Naive thymus-derived CD4-positive, alpha-beta T cell (primary cell): ENCODE measurements at places on chromosomes 4 and X. TPM values are rescaled to one million over a fixed set of nuclear protein-coding genes. Genes with fewer than 3 reads are reported as not detected.
A peak's percentile ranks its signal among the peaks of the same experiment; 100 is the strongest.

DNA sequence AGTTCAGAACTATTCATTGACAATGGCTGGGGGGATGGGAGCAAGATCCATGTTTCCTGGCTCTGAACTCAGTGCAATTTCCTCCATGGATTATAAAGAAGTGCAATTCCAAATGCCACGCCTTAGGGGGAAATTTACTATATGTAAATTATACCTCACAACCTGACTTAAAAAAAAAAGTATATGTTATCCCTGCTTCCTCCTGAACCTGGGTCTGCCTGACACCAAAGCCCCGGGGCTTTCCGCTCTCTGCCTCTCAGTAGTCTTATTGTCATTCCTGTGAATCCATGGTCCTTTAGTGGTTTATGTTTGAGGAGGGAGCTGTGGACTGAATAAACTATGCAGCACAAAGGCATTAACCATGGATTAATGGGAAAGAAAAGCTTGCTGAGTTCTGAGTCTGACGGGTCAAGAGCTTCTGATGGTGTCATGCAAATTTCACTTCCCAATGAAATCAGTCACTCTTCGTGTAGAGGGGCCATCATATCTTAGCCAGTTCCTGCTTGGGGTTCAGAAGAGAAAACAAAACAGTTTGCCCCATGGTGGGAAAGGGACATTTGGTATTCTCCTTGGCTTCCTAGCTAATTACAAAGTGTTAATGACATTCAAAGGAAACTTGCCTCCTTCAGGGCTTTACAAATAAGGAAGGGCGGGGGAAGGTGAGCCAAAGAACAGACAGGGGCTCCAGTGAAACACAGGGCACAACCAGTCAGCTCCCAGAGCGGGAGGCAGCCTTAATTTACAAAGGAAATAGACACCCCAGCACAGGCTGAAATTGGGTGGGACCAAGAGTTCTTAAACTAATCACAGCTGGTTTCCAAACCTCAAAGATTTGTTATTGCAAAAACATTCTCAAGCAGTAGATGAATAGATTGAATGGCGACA, 14.3 kb downstream of the FAM9C start:
- no peak for DNase-seq

GRCh38 chr4:8281519-8282133, 12.1 kb downstream of the HTRA3 start:
- no peak for DNase-seq

FHDC1 gene
- total RNA-seq: 0.11 TPM

DNA sequence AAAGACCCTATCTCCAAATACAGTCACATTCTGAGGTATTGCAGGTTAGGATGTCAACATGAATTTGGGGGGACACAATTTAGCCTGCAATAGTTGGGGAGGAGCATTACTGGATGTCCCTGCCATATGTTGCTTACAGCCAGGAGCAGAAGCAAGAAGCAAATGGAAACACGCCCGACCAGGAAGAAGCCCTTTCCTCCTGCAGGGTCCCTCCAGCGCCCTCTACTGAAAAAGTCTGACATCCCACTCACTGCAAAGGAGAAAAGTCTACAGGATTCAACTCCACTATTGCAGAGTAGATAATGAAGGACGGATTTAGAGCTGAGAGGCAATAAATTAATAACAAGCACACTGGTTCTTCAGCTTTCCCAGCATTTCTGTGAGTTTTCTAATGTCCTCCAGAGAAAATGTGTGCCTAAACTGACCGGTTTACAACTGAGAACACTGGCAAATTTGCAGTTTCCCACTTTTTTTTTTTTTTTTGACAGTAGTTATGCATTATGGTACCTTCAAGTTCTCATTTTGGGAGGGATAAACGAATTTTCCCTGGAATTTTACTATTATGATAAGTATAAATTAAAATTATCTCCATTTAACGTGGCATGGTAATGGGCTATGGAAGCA, 31.7 kb downstream of the COQ2 start:
- DNase-seq: peak; percentile 64

SPIN2A gene
- total RNA-seq: 1.0 TPM

DGKK gene
- total RNA-seq: 0.96 TPM

GRCh38 chr4:47373709-47374108, 89.8 kb downstream of the COMMD8 start:
- DNase-seq: no peak

FSTL5 gene
- total RNA-seq: not detected

GRCh38 chrX:109643687-109644086, 18.7 kb upstream of the KCNE5 start:
- DNase-seq: no peak

DNA sequence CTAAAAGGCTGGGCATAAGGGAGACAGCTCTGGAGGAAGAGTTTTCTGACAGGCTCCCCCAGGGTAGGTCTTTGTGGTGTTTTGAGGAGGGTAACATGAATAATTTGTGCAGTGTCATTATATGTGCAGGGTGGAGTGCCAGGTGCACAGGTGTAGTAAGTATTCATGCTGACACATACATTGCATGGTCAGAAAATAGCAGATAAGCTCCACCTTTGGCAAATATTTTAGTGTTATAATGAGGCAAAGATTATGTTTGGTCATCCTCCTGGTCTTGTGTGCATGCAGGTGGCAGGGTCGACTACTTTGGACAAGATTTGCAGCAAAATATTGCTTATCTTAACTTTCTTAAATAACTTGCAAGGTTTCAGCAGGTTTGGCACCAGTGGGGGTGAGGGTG, 910.4 kb upstream of the PCDH10 start:
- no peak for DNase-seq

HDX gene
- 3.1 TPM for total RNA-seq

CT45A5 gene
- total RNA-seq: not detected

RAB33A gene
- total RNA-seq: 12.2 TPM

- no peak for DNase-seq
Measured at GRCh38 chr4:73822812-73823504, 13.5 kb upstream of the CXCL6 start.

DNA sequence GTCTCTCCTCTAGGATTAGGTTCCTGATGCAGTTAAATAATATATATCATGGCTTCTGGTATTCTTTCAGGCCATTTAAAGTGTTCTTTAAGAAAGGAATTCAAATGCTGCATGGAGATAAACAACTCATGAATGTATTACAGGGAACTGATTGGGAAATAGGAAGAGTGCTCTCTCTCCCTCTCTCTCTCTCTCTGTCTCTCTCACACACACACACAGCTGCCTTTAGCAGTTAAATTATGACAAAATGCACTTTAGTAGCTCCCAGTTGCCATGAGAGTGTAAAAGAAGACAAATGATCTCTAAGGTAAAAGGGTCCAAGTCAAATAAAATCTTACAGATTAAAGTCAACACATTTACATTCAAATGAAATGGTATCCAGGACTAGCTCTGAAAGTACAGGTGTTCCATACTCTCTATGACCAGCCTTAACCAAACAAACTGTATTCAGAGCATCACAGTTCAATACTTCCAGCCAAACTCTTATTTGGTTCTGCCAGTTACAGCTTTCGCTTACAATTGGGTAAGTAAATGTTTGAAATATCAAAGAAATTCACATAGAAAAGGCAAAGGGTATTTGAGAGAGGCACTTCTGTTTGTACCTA, 94.7 kb upstream of the CXXC4 start:
- DNase-seq: no peak

POLN gene
- 2.9 TPM for total RNA-seq

DNA sequence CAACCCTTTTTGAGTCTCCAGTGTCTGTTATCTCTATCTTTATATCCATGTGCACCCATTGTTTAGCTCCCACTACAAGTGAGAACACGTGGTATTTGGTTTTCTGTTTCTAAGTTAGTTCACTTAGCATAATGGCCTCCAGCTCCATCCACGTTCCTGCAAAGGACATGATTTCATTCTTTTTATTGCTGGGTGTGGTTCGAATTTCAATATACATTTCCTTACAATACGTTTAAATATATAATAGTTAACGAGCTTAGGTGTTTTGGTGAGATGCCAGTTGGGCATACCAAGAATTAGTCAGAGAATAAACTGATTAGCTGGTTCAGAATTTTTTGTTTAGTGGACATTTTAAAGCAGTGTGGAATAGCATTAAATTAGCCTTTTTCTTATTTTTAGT, 196.7 kb downstream of the CFAP47 start:
- DNase-seq: no peak

- no peak for DNase-seq
Measured at GRCh38 chrX:131225078-131225477, 64.0 kb downstream of the IGSF1 start.

DNA sequence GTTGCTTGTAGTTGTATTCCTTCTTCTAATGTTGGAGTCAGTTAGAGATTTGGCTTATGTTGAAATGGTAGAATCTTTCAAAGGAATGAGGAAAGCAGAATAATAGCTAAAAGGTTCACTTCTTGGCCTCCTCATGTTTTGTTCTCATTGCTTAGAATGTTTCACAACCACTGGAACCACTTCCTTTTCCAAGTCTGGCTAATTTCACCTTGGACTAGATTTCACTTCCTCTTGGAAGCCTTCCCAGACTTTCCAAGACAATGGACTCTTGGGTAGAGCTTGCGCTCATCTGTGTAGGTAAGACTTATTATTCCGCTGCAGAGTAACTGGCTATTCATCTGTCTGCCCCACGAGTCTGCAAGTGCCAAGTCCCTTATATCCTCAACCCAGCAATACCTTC, 8.3 kb downstream of the SPATA18 start:
- DNase-seq: no peak

GRCh38 chrX:115232933-115233496, 881 bp downstream of the LRCH2 start:
- no peak for DNase-seq

TMPRSS11D gene
- not detected for total RNA-seq

DNA sequence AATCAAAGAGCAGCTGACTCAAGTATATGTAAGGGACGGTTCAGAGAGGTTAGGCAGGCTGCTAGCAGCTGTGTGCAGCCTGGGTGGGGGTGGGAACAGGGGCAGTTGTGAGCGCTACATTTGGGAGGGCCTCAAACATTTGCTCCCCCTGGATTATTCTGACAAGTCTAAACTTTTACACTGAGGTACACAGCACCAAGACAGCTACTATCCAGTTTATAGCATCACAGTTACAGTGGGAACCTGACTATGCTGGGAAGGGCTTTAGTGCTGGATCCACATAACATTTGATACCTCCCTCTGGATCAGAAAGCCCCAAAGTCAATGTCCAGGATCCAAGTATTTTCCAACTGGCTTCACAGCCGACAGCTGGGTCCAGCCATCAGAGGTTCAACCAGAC, 55.8 kb upstream of the GIMD1 start:
- no peak for DNase-seq

USP51 gene
- 1.3 and 1.5 TPM in 2 replicates for total RNA-seq

GRCh38 chr4:41620594-41621256, 82.8 kb downstream of the LIMCH1 start:
- no peak for DNase-seq

DNA sequence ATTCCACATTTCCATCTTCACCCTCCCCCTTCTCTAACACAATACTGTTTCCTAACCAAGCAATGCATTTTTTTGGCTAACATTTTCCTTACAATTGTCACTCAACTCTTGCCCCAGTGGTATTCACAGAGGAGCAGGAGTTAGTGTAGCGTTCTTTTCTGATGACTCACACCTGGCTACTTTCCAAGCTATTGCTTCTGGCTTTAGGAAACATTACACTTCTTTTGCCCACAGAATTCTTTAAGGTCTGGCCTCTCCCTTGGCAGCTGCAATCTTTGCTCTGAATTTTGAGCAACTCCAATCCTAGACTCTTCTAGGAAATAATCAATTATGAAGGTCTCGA, 27.5 kb upstream of the PDGFC start:
- no peak for DNase-seq

GRCh38 chrX:71581210-71581609, 3.0 kb downstream of the GCNA start:
- DNase-seq: no peak

DNA sequence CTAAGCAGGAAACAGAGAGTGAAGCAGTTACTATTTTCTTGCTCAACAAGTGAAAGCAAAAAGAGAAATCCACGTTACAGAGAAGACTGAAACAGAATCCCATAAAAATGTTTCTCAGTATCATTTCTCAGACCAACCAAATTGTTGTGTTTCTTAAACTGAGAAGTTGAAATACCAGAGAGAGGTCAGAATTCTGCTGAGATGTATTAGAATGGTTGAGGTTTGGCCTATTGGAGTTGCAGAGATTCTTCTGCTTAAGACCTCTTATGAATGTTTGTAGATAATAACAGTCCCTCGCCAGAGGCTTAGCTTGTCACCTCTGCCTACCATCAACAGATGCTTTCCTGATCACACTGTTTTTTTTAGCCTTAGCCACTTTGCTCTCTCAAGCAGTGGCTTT, 481.4 kb downstream of the TRIML1 start:
- no peak for DNase-seq

DNA sequence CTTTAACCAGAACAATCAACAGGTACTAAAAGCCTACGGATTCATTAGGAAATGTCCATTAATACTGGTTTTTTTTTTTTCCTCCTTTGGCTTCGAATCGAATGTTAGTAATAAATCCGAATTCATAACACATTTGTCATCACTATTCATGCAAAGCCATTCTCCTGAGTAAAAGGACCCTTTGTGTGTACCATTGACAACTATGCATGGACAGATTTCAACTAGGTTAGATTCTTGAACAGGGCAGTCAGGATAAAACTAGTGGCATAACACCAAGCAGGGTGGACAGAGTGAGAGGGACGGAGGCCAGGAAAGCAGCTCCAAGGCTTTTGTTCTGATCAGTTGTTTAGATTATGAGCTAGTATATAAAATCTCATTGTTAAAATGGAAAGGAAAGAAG, 1722.0 kb upstream of the TENM3 start:
- no peak for DNase-seq

DNA sequence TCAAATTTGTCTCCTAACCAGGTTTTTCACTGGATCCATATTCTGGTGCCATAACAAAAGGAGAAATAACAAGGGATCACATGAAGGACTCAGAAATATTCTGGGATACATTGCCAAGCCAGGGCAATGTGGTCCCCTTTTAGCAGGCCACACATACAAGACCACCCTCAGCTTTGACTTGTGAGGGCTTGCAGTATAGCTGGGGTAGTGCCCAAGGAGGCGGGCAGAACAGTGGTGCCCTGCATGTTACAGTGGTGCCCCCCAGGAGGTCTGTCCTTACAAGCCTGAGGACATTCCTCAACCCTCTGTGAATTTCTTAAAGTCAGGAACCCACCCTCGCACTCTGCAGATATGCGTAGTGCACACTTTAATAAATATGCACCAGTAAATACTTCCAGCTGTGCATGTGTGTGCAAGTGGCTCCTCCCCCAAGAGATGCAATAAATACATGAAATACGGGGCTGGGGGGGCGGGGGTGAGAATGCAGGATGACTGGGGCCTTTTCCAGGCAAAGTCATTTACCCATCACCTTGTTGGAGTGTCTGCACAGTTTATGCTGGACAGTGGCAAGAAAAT, 34.4 kb upstream of the TBL1X start:
- no peak for DNase-seq

GRCh38 chr4:154024097-154024694, 235.3 kb upstream of the SFRP2 start:
- no peak for DNase-seq

GRCh38 chr4:20311856-20312255, 60.2 kb downstream of the SLIT2 start:
- no peak for DNase-seq

DNA sequence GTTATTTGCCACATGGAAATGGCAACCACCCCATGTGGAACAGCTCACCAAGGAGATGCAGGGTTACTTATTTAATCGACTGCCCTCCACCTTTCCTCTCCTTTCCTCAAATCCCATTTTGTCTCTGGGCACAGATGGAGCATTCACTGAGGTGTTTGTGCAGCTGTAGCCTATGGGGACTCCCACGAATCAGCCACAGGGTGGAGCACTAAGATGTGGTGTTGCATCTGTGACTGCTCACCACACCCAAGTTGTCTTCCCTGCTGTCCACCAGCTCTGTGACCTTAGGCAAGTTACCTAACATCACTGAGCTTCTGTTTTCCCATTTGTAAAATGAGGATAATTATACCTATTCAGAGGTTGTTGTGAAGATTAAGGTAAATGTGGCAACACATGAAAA, 252.4 kb upstream of the CPEB2 start:
- DNase-seq: no peak
